NCI-H345 (cell line): ENCODE measurements at places on chromosomes 11 and 22.
A peak's percentile ranks its signal among the peaks of the same experiment; 100 is the strongest.

DNA sequence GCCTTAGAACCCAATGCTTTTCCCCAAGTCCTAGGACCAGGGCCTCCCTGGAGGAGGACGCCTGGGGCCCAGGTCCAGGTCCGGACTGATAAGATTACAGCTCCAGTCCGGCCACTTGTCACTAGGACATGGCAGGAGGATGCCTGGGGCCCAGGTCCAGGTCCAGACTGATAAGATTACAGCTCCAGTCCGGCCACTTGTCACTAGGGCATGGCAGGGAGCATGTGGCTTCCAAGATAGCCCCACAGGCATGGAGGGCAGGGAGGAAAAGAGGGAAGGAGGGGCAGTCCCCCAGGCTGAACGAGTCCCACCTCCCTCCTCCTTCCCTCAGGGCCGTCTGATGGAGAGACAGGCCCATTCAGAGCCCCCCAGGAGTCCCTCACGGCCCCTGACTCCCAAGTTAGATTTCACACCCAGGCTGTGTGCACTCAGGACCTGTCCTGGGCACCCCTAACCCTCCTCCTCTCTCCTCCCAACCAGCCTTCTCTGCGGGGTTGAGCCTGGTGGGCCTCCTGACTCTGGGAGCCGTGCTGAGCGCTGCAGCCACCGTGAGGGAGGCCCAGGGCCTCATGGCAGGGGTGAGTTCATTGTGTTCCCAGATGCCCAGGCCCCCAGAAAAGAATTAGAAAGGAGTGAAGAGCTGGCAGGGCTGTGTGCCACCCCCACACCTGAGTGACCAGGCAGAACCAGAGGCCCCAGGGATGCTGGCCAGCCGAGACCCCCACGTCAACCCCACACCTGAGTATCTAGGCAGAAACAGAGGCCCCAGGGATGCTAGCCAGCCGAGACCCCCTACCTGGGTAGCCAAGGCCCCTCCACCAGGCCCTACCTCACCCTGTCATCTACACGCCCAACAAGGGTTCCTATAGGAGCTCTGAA, 2.1 kb downstream of the TSPAN32 start:
- DNase-seq, result no peak

GRCh38 chr22:22871536-22872278, 15.9 kb upstream of the IGLL5 start:
- DNase-seq, result no peak

GRCh38 chr11:79066456-79067351, 374.1 kb downstream of the TENM4 start:
- no peak for DNase-seq

- peak; percentile 65 for DNase-seq
These were observed 1.9 kb downstream of the ACR start for GRCh38 chr22:50739894-50740293.

- DNase-seq, result no peak
These were observed 54.4 kb downstream of the RRAS2 start for GRCh38 chr11:14304601-14305000.

GRCh38 chr22:35540595-35541253, at the start of gene RASD2:
Gene RASD2 (plus strand): TSS chr22:35540831. CDS start chr22:35546810, 5,979 bp downstream.
- DNase-seq, result peak; percentile 54
